ENCODE measurements at places on chromosomes 16 and 17.

- no peak for DNase-seq
These were observed 17.4 kb downstream of the CPD start for GRCh38 chr17:30396129-30396528.

- no peak for DNase-seq
These were observed 173.8 kb downstream of the SEC14L1 start for GRCh38 chr17:77314601-77315000.

- no peak for DNase-seq
These were observed 24.9 kb downstream of the USP31 start for GRCh38 chr16:23124315-23124714.

DNA sequence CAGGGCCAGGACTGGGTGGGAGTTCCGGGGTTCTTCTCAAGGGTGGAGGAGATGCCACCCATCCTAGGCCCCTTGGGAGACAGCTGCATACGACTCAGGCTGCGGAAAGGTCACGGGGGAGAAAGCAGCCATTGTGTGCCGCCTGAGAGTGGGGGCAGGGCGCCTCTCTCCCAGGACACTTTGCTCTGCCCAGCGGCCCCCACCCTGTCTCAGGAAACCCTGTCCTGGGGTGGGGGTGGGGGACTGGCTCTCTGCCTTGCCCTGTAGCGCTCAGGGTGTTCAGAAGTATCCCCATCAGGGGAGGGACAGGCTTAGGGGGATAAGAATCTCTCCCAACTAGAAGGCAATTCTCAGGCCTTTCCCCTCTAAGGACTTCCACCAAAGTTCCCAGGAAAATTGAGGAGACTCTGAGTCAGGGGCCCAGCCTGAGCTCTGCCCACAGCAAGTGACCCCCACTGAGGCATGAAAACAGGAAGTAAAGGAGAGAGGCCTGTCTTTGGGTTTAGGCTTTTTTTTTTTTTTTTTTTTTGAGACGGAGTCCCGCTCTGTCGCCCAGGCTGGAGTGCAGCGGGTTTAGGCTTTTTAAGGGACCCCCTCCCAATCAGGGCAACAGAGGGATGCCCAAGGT lies 4.9 kb downstream of the GIT1 start:
- DNase-seq = no peak

DNA sequence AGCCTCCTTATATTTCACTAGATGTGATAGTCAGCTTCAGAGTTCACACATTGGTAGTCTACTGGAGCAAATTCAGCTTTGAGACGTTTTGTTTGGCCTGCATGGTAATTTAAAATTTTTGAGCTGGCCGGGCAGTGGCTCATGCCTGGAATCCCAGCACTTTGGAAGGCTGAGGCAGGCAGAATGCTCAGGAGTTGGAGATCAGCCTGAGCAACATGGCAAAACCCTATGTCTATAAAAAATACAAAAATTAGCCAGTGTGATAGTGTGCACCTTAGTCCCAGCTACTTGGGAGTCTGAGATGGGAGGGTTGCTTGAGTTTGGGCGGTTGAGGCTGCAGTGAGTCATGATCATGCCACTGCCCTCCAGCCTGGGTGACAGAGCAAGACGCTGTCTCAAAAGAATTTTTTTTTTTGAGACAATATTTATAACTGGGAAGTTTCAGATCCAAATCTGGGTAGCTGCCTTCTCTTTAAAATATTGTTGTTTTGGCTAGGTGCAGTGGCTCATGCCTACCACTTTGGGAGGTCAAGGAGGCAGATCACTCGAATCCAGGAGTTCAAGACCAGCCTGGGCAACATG lies 4.8 kb upstream of the BLMH start:
- no peak for DNase-seq

DNA sequence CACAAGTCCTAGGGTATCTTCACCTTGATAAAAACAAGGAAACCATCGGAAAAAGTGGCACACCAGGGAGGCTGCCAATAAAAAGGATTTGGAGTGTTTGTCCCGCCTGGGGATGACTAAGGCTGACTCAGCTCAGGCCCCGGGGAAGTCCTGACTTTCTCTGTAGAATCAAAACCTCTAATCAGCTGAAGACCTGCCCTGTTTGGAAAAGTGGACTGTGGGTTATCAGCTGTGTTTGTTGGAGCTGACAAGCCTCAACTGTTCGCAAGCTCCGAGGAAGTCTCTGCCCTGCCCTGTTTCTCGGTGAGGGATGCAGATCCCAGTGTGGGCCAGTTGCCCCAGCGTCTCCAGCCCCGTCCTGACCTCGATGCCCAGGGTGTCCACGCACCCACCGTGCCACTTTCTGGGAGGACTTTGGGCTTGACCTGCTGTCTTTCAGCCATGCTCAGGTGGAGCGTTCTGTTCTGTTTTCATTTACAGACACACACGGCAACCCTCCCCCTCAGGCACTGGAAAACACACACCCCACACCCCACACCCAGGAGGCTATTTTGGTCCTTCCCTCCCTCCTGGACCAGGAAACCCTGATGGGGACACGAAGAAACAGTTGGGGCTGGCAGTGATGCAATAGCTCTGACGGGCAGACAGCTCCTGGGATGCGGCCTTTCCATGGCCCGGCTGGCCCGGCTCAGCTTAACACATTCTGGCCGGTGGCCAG lies 27.6 kb upstream of the PITPNA start:
- DNase-seq = peak; percentile 27

DNA sequence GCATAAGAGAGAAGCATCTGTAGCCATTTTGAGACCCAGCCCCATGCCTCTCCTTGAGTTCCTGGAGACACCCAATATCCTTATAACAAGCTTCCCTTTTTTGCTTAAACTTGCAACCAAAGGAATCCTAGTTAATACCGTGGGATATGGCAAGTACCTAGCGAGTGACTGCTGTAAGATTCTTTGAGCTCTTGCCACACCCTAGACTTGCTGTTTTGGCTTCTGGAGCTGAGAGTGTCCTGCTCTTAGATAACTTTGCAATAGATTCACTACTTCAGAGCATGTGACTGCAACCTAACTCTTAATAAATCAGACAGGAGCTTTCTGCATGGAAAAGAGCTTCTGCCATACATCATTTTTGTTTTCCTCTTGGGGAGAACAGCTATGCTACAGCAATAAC lies 58.3 kb downstream of the AKAP1 start:
- no peak for DNase-seq

GRCh38 chr16:1895068-1895467 lies 23.1 kb upstream of the MEIOB start:
- no peak for DNase-seq

- no peak for DNase-seq
These were observed 58.1 kb upstream of the CBFA2T3 start for GRCh38 chr16:89034971-89035668.

DNA sequence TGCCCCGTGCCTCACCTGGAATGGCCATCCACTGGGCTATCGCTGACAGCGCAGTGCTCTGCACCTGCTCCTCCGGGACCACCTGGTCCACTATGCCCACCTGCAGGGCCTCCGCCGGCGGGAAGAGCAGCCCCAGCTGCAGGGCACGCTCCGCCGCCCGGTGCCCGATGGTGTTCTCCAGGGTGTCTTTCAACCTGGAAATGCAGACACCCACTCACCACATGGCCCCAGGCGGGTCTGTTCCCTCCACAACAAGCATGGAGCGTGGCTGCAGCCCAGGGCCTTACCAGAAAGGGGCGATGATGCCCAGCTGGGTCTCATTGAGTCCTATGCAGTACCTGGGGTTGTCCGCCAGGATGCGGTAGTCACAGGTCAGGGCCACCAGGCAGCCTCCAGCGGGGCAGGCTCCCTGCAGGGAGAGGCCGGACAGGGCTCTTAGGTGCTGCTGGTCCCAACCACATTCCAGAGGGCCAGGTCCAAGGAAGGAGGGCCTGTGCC lies 6.8 kb downstream of the DNASE1L2 start:
- no peak for DNase-seq

DNA sequence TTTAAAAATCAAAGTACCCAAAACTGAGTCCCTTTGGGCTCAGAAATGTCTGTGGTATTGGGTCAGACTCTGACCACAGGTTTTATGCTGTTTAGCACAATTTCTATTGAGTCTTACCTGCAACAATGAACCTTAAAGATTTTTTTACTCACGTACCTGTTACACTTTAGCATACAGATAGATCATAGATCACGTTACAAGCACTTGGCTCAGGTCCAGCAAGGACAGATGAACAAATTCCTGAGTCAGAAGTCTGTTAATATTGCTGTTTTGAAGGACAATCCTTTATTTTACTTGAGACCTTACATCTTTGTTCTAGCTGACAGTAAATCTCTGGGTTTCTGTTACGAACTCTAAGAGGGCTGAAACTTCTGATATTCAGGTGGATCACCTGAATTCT lies 12.8 kb downstream of the SLC7A6OS start:
- no peak for DNase-seq

DNA sequence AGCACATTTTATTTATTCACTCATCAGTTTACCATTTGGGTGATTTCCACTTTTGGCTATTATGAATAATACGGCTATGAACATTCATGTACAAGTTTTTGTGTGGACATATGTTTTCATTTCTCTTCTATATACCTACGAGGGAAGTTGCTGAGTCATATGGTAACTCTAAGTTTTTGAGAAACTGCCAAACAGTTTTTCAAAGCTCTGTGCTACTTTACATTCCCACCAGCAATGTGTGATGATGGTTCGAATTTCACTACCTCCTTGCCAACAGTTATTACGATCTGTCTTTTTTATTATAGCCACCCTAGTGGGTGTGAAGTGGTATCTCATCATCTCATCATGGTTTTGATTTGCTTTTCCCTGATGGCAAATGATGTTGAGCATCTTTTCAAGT lies 63.7 kb upstream of the MRTFB start:
- no peak for DNase-seq

- no peak for DNase-seq
These were observed 14.2 kb upstream of the ZFHX3 start for GRCh38 chr16:73062001-73062616.

GRCh38 chr17:11944587-11944986 lies 52.7 kb downstream of the ZNF18 start:
- no peak for DNase-seq

DNA sequence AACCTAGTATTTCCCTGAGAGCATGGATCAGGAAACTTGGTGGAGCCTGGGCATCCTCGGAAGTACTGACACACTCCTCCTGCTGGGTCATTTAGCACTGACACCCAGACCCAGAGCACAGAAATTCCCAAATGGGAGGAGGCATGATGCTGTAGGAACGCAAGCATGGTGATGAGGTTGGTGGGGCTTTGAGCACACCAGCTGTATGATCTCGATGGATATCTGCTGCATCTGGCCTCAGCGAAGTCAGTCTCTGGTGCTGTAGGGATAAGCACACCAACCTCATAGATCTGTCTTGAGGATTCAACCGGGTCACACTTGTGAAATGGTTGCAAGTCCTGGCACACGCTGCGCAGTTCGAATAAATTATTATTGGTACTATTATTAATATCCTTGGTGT lies 52.5 kb downstream of the SHISA6 start:
- DNase-seq = no peak

GRCh38 chr17:32907583-32907982 lies 20.4 kb upstream of the TMEM98 start:
- DNase-seq = no peak

GRCh38 chr16:65710107-65710506 lies 588.2 kb upstream of the CDH11 start:
- no peak for DNase-seq

GRCh38 chr17:70479779-70480178 lies 310.4 kb downstream of the KCNJ2 start:
- no peak for DNase-seq

DNA sequence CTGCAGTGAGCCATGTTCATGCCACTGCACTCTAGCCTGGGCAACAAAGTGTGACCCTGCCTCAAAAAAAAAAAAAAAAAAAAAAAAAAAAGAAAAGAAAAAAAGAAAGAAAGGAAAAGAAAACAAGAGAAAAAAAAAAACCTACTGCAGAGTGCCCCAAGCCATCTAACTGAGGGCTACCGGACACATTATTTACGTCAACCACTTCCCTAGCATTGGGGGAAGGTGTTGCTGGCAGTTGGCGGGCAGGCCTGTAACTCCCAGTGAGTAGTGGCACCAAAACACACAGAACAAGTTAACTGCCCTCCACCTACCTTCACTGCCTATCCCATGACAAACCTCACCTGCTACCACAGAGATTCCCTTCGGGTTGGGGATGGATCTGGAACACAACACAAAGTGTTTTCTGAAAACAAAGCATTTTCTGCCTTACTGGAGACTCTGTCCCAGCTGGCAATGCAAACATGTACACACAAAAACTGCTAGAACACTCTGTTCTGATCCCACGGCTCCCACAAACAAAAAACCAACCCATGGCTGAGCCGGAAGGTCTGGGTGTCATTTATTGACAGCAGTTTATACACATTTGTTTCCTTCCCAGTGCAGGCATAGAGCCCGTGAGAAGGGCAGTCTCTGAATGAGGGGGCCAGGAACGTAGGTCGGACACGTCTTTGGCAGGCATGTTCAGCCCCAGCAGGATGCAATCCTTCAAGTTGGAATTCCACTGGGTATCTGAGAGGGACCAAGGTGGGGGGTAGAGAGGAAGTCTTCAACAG lies 11.0 kb downstream of the PHB1 start:
- DNase-seq = no peak

DNA sequence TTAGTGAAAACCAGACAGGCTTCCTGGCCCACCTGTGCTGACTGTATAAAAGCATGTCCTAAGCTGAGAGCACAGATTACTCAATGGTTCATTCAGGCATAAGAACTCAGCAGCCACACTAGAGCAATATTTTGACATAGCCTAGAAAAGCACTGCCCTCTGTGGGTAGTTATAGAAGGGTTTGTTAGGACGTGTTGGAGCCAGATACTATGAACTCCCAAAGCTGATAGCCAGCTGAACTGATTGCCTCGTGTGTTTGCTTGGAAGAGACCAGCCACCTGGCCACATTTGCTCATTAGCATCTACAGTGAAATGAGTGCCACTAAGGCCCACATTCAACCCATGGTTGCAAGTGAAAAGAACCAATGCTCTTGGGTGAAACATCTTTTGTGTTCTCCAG lies 30.8 kb upstream of the ABCA5 start:
- no peak for DNase-seq

DNA sequence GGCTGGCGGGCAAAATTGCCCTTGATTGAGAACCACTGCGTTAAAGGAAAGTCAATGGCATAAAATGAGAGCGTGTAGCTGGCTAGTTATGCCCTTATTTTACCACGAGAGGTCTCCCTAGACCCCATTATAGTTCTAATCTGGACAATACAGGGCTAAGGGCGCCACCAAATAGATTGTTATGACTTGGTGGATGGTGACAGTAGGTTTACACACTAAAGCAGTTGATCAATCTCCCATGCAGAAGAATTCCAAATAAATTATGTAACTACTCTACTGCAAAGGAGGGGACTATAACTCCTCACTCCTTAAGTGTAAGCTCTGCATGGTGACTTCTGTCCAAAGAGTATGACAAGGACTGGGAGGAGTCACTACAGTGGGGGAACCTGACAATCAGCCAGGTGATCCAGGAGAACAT lies 20.4 kb upstream of the YPEL2 start:
- peak; percentile 41 for DNase-seq
